Mucosa of gallbladder (tissue), 1 donor: ENCODE measurements at places on chromosomes 3 and 15. TPM values are rescaled to one million over a fixed set of nuclear protein-coding genes. Genes with fewer than 3 reads are reported as not detected.

EFCAB12 gene
- 4.9 TPM for total RNA-seq

DNA sequence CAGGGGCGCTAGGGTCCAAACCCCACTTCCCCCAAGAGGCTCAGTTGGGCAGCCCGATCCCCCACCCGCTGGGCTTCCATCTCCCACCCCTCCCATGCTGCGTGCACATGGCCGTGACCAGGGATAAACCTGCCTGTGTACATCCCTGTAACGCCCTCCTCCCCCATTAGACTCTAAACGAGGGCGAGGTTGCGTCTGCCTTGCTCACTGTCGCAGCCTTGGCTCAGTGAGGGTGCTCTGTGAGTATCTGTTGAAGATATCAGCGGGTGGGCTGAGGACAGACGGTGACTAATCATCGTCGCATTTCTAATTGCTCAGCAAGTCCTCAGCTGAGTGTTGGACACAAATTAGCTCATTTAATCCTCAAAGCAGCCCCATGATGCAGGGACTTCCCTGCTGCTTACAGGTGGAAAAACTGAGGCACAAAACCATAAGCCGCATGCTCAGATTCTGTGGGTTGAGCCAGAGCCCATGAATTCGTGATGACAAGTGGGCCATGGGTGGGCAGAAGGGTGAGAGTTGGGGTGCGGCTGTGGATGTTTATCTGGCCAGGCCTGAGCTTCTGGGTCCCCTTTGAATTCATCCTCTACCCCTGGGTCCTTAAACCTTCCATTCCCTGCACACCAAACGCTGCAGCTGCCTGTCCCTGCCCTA, 26.0 kb downstream of the FBLN2 start:
- no peak for DNase-seq

GRCh38 chr3:72319194-72320094, 528.8 kb downstream of the SHQ1 start:
- DNase-seq = no peak

GRCh38 chr3:30539206-30539605, 67.2 kb upstream of the TGFBR2 start:
- DNase-seq = no peak

- DNase-seq = no peak
Observed at GRCh38 chr3:178275793-178276192, 260.4 kb upstream of the KCNMB2 start.

- peak; percentile 82 for DNase-seq
Observed at GRCh38 chr15:57323806-57324589, 52.3 kb upstream of the CGNL1 start.

- DNase-seq = no peak
Observed at GRCh38 chr15:47794252-47794914, 77.1 kb downstream of the SEMA6D start.

DNA sequence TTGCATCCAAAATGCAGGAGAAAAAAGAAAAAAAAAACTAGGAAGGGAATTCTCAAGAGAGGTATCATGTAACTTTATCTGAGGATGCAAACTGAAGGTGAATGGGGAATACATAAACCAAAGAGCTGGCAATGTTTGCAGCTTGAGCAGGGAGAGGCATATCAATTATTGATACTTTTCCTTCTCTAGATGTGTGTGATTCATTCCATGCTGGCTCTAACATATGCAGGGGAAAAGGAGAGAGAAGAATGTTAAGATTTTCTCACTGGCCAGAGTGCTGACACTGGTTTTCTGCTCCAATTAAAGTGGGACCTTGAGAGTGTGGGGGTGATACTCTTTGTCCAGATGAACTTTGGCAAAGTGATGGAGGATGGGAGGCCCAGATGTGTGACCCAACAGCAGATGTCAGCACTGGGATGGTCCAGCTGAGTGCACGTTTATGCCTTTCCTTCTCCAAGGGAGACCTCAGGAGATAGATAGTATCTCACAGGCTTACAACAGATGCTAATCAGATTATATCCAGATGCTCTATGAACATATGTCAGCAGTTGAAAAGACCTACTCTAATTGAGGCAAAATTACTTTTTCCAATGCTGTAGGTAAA, 50.0 kb upstream of the PSMD6 start:
- DNase-seq = no peak

DNA sequence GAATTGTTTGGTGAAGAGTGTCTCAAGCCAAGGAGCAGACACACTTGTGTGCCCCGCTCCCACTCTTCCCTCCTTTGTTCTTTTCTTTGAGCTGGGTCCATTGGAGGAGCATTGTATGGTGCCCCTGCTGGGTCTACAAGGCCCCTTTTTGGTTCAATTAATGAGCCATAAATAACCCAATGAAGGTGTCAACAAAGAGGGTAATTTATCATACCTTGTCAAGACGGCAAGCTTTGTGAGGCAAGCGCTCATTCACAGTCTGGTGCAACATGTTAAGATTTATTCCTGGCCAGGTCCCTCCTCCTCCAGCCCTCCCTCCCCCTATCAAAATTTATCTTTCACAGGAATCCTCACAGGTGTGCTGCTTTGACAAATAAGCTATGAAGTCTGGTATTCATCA, 300.1 kb downstream of the RORA start:
- no peak for DNase-seq

- DNase-seq = no peak
Observed at GRCh38 chr3:4835616-4836043, 143.6 kb upstream of the BHLHE40 start.

LTF gene
- total RNA-seq = 0.83 TPM

TERC gene
- 3.5 TPM for total RNA-seq

ATG7 gene
- 32.0 TPM for total RNA-seq

FBXL2 gene
- total RNA-seq = 8.4 TPM

GOLGA8S gene
- total RNA-seq = 0.29 TPM

DNA sequence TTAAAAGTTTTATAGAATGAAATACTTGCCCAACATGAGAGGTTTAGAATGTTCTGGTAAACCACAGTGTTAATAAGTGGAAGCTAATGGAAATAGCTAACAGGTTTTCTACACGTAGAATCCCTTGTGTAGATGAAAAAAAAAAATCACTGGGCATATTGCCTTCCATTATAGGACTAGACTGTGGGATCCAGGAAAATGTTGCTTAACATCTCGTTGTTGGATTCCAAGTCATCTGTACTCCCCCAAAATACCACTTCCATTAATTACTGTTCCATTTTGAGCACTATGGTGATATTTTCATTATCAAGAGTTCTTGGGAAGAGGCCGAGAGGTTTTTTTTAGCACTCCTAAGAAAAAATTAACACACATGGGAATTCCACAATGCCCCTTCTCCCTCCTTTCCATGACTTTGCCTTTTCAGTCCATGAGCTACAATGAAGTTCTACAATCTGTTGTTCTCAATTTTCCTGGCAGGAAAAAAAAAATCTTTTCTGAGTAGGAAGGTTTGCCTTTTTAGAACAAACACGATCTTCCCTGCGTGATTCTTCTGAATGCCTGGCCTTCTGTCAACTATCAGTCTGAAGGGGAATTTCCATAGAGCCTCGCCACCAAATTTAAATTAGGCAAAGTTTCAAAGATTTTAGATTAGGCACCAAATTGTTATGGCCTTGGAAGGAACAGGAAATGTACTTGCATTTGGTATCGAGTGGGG, 74.4 kb upstream of the CTDSPL start:
- no peak for DNase-seq

DPPA2 gene
- not detected for total RNA-seq

- DNase-seq = no peak
Observed at GRCh38 chr15:75779504-75779903, 63.7 kb upstream of the UBE2Q2 start.

GRCh38 chr15:63595065-63595464, 2.1 kb upstream of the FBXL22 start:
- DNase-seq = no peak

- DNase-seq = no peak
Observed at GRCh38 chr15:48720646-48721045, 75.1 kb upstream of the FBN1 start.

DNA sequence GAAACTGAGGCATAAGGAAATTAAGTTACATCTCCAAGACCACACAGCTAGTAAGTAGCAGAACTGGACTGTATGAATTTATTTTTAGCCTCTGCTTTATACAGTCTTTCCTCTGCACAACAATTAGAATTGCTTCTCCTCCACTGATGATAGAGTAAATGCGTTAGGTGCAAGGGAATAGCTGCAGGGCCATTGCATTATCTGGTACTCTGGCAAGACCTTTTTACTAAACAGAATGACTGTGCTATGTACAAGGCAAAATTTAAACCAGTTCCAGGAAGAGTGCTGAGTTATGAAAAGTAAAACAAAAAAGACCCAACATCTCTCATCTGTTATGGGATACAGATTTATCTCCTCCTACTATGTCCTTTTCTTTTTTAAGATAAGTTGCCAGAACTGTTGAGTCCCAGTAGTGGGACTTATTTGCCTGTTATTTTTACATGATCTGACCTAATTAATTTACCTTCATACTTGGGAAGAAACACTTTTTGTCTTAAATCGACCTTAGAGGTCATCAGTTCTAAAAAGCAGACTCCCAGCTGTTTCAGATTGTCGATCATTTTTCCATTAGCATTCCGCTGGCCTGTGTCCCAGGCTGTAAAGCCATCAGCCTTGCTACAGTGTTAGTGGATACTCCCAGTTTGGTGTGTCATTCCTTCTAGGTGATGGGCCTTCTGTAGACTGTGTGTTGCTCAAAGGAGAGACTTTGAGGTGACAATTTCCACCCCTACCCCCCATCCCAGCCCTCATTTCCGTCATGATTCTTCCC, 147.5 kb upstream of the NUDT16 start:
- DNase-seq = no peak

KLF15 gene
- 28.1 TPM for total RNA-seq

DNA sequence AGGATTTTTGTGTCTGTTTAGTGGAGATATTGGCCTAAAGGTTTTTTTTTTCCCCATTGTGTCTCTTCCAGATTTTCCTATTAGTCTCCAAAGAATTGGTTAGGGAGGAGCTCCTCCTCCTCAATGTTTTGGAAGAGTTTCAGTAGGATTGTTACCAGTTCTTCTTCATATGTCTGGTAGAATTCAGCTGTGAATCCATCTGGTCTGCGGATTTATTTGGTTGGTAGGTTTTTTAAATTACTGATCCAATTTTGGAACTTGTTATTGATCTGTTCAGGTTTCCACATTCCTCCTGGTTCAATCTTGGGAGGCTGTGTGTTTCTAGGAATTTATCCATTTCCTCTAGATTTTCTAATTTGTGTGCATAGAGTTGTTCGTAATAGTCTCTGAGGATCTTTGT, 222.2 kb downstream of the CLSTN2 start:
- no peak for DNase-seq

DNA sequence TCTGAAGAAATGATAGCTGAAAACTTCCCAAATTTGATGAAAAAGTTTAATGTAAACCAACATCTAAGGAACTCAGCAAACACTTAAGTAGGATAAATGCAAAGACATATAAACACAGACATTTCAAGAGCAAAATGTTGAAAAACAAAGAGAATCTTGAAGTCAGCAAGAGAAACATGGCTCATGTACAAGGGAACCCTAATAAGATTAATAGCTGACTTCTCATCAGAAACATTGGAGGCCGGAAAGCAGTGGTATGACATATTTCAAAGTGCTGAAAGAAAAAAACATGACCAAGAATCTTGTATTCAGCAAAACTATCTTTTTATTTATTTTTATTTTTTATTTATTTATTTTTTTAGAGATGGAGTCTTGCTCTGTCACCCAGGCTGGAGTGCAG, 10.6 kb upstream of the PRKCI start:
- DNase-seq = no peak
